Epithelial cell of proximal tubule (primary cell): ENCODE measurements at places on chromosomes 3 and 15.
A peak's percentile ranks its signal among the peaks of the same experiment; 100 is the strongest.

DNA sequence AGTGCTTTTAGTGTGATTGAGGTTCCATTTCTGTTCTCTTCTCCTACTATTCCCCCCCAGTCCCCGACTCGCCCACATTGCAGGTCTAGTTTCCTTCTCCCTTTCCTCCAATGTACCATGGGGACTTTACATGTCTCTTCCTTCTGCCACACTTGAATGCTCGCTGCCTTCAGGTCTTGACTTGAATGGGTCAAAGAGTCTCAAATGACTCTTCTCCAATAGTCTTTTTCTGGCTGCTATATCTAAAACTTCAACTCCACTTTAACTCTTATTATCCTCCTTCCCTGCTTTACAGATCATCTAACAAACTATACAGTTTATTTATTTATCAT, 213.9 kb upstream of the SLC2A2 start:
- no peak for DNase-seq

- no peak for DNase-seq
These were observed 15.6 kb downstream of the LIMD1 start for GRCh38 chr3:45610119-45610518.

DNA sequence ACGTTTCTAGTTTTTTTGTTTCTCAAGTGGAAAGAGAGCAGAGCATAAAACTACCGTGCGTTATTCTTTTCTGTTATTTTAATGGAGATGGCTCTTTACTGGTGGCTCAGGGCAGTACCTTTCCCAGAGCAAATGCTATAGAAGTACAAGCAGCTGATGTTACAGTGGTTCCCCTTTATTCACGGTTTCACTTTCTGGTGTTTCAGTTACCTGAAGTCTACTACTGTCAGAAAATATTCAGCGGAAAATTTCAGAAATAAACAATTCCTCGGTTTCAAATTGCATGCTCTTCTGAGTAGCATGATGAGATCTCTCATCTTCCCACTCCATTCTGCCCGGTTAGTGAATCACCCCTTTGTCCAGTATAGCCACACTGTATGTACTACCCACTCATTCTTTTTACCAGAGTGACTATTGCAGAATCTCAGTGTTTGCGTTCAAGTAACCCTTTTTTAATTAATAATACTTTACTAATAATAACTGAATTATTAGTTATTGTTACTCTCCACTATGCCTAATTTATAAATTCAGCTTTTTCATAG, 597.5 kb upstream of the ROBO2 start:
- DNase-seq = no peak

DNA sequence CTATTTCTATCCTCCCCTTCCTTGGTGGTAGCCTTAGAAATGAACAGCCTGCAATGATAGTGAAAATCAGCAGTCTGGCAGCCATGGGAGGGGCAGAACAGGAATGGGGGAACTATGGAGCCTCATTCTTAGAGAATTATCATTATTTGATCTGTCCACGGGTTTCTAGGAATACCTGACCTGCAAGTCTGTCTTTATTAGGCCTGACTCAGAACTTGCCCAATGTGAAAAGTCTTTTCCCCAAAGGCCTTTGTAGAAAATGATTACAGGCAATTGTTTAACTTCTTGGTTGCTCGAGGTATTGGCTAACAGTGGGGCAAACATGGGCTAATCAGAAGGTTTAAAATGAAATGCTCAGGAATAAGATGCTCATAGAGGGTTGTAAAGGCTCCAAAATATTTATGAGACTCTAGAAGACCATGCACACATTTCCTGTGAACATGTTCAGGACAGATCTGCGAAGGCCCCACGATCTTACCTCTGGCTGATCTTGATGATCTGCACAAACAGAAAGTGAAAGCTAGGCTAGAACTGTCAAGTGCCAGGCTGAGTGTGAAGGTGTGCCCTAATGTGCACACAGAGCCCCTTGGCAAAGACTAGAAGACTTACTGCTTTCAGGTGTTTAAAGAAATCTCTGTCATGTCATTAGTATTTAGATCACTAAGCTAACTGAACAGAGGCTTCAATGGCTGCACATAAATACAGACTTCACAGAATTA, 39.6 kb upstream of the LAMP3 start:
- no peak for DNase-seq

GRCh38 chr3:28601291-28601690, 252.7 kb upstream of the AZI2 start:
- no peak for DNase-seq

- DNase-seq = no peak
These were observed 165.3 kb upstream of the BHLHE40 start for GRCh38 chr3:4813909-4814304.

DNA sequence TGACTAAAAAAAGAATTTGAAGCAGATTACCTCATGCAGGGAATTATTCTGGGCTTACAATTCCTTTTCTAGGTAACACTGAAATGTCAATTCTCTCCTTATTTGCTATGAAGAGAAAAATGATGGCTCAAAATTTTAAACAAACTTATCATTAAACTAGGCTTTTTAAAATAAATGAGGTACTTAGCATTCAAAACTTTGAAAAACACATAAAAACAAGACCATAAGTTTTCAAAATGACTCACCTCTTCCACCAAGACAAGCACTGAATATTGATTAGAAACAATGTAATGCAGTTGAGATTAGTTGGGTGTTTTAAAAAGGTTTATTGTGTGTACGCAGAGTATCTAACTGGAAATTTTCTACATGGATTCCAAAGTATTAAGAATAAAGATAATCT, 154.6 kb downstream of the ADAM10 start:
- DNase-seq = no peak

DNA sequence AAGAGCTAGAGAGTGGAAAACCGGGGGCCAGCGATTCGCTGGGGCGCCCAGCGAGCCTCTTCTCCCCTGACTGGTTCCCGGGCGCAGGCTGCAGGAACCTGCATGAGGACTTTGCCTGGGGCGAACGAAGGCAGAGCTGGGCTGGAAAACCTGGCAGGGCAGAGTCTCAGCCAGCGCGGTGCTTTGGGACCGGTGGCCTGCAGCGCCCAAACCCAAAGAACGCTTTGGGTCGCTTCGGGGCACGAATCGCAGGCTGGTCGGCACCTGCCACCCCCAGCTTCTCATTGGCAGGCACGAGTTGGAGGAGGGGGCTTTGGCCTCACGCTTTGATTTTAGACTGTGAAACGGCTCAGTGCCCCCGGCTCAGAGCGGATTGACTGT, 3.0 kb downstream of the ONECUT1 start:
- no peak for DNase-seq

DNA sequence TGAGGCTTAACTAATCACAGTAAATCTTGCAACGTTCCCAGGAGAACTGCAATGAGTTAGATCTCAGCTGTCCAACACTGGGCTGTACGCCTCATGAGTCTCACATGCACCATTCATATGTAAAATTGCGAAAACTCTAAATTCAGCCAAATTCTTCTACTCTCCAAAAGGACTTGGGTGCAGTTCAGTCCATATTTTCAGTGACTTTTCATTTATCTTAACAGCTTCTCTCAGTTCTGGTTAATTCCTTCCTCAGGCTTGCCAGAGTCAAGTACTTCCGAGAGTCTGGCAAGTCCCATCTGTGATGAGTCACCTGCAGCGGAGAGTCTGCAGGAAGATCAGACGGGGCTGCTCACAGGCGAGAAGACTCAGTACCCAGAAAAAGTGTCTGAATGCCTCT, 11.5 kb downstream of the CCDC80 start:
- no peak for DNase-seq

- DNase-seq = no peak
These were observed 53.3 kb upstream of the CMSS1 start for GRCh38 chr3:99764377-99764776.

DNA sequence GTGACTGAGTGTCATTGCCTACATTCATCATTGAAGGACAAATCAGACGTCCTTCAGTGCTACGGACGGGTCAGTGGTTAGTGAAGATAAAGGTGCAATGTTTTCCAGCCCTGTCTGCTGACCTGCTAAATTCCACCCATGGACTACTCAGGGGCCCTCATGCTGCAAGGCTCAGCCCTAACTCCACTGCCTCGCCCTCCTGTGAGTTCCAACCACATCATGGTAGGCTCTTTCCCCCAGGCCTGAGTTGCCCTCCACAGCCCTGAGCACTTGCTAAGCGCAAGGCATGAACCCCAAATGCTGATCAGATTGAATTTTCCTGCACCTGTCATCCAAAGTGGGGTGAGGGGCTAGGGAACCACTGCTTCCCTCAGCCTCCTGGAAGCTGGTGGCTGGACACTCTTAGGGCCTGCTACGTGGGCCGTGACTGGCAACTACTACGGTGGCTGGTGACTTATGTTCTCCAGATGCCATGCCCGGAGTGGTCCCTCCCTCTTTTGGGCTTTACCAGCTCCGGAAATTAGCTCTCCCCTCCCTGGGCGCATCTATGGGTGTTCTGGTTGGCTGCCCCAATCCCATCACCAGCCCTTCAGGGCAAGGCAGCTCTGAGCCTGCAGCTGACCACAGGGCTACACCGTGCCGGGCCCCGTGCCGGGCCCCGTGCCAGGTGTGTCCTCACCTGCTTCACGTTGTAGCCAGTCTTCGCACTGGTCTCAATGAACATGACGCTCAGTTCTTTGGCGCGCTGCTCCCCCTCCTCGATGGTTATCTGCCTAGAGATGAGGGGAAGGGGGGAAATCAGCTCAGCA, 32.1 kb downstream of the SRPRB start:
- DNase-seq = no peak

- DNase-seq = no peak
These were observed 40.3 kb upstream of the PTPRG start for GRCh38 chr3:61520966-61521628.

DNA sequence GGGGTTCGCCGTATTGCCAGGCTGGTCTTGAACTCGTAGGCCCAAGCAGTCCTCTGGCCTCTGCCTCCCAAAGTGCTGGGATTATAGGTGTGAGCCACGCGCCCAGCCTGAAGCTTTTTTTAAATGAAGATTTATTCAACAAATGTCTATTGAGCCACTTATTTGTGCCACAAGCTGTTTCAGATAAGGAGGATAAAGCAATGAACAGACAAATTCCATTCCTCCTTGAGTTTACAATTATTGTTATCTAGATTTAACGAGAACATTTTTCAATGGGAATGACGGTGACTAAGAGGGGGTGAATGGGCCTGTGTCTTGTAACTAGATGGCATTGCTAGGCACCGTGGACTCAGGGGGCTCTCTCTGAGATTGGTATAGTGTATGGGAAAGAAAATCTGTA, 10.2 kb downstream of the PPARG start:
- no peak for DNase-seq

- no peak for DNase-seq
These were observed 29.1 kb upstream of the SRP14 start for GRCh38 chr15:40067921-40068624.

DNA sequence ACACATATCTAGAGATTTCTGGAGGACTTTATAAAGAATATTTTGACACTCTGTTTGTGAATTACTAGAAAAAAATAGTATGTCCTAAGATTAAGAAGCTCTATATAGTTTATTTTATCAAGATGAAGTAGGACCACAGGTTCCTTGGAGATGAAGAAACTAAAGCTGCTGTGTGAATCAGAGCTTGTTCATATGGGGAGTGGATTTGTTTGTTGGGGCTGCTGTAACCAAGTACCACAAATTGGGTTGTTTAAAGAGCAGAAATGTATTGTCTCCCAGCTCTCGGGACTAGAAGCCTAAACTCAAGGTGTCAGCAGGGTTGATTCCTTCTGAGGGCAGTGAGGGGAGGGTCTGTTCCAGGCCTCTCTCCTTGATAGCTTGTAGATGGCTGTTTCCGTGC, 270.6 kb upstream of the UMPS start:
- DNase-seq = no peak

GRCh38 chr15:95097361-95097760, 866.0 kb downstream of the MCTP2 start:
- DNase-seq = peak; percentile 47

DNA sequence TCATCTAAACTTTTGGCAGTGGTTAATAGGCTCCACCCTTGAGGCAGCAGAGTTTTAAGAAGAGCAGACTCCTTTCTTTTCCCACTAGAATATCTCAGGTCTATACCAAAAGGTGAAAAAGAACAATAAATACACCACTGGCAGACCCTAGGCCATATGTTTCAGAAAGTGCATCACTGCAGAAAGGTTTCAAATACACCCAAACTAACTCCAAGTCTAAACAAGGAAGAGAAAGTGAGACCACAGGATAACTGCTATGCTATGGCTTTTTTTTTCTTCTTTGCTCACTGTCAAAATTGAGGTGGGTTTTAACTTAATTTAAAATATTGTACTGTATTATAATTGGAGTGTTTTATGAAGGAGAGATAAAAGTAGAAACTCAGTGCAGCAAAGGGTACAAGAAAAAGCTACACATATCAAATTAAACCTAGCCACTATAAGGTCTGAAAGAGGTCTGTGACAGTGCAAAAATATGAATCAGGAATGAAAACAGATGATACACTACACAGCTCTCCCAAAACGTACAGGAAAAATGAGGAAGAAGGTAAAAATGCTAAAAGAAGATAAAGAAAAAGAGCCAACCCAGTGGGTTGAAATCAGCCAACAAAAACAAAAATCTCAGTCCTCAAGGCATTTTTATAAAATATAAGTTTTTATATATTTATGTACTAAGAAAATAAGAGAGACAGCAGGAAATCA, 8.4 kb downstream of the SNX4 start:
- no peak for DNase-seq

- no peak for DNase-seq
These were observed 9.5 kb downstream of the MTHFS start for GRCh38 chr15:79887054-79887930.

- DNase-seq = no peak
These were observed 9.8 kb upstream of the RHCG start for GRCh38 chr15:89506026-89506686.

- no peak for DNase-seq
These were observed 52.8 kb downstream of the TMEM212 start for GRCh38 chr3:171895900-171896299.

DNA sequence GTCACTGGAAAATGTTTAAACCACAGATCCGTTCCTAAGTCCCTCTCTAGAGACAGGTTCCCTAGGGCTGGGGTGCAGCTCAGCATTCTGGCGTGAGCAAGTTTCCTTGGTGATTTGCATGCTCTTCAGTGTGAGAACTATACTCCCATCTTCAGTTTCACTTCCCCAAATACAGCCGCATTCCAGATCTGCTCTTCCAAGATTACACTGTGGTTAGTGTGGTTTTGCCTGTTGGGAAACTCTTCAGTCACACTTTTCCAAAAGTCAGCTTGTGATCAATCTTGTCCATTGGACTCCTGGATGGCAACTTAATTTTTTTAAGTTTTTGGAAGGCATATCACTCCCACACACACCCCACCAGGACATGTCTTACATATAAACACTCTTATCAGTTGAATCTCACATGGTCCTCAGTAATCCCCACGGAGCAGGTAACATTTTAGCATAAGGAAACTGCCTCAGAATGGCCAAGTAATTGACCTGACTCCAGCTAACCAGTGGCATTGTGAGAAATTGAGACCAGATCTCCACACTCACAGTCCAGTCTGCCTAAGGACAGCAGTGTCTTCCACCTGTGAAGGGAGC, 33.5 kb upstream of the PTPN23 start:
- DNase-seq = no peak

DNA sequence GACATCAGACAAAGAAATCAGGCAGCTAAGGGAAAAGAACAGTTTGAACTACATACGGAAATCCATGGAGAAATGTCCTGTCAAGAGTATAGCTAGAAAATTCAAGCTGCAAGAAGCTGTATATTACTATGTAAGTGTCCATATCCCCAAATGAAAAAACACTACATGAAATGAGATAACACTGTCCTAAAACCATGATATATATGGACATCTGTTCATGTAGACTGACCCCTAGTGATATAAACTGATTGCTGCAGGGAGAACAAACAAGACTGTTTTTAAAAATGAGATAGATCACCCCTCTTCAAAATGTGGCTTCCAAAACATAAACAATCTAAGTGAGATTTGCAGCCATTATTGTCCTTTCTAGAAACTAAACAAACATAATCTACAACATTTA, 985.6 kb downstream of the EPHA3 start:
- no peak for DNase-seq
